ENCODE measurements at places on chromosomes 11 and 22.

DNA sequence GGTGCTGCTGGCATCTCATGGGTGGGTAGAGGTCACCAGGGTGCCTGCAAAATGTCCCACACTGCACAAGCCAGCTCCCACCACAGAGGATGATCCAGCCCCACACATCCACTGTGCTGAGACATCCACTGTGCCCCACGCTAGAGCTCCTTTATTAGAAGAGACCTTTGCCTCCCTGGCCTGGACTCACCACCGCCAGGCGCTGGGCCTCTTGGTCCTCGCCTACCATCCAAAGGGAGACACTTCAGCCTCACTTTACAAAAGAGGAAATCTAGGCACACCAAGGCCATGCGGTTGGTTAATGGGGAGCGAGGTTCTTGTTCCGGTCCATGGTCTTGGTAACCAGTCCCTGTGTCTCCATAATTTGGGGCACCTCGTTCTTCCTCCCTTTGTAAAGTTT, 3.4 kb upstream of the ANO1 start:
- no peak for DNase-seq

- no peak for DNase-seq
These were observed 389.1 kb downstream of the NXPE2 start for GRCh38 chr11:115067471-115067870.

DNA sequence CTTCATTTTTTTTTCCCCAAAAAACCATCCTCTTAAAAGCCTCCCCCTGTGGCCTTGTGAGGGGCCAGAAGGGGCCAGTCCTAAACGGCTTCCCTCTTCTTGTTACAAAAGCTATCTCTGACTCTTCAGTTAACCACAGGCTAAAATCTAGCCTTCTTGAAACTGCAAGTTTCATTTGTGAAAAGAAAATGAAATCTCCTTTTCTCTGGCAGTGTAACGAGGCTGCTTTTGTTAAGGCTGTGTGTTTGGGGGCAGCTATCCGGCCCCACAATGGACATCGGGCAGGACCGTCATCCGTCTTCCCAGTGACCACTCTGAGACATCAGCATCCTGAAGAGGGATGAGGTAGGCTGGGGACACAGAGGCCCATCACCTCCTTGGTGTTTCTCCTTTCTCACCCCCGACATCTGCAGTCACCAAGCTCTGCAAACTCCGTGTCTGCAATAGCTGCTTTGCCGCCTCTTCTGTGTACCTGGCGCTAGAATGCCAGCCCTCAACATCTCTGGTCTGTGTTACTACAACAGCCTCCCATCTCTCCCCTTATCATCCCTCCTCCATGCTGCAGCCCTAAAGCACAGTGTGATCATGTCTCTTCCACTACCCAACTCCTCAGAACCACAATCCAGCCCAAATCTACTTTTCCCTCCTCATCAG, 94.0 kb downstream of the RCN1 start:
- no peak for DNase-seq

GRCh38 chr11:92495107-92495793, 270.6 kb downstream of the FAT3 start:
- no peak for DNase-seq

DNA sequence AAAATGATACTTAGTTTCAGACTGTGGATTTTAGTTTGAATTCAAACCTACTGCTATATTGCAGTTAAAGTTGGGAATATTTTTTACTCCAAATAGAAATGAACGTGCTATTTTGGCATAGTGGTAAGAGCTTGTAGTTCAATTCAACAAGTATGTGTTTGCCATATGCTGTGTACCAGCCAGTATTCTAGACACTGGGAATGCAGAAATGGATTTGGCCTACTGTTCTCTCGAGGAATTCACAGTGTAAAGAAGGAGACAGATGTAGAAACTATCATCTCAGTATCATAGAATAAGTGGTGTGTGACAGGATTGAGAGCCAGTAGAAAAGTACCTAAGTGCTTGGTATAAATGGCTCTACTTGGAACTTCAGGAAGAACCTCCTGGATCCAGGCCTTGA, 80.4 kb downstream of the ATXN10 start:
- DNase-seq: no peak

- DNase-seq: no peak
These were observed 46.4 kb upstream of the HORMAD2 start for GRCh38 chr22:30033901-30034300.

GRCh38 chr11:57662893-57663292, 5.0 kb upstream of the ZDHHC5 start:
- DNase-seq: peak; percentile 38

DNA sequence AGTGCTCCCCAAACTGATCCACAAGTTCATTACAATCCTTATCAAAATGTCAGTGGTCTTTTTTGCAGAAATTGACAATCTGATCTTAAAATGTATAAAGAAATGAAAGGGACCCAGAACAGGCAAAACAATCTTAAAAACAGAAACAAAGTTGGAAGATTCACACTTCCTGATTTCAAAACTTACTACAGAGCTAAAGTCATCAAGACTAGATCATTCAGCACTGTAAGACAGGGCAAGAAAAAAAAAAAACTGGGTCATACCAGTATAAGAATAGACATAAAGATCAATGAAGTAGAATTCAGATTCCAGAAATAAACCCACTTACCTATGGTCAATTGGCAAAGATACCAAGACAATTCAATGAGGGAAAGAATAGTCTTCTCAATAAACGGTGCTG, 4.5 kb upstream of the STK33 start:
- DNase-seq: no peak

DNA sequence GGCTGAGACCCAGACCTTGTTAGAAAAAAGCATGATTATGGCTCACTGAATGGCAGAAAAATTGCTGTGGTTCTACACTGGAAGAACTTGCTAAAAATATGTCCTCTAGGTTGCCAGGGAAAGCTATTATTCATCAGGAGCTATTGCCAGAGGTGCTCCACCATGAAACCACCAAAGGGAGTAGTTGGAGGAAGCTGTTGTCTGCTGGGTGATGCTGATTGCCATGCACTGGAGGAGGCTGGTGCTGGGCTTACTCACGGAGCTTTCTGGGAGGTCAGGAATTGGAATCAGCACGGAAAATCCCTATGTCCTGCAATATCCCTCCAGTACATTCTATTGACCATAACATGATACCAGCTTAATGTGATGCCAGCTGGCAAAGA, 199.6 kb upstream of the ZBED5 start:
- no peak for DNase-seq

- DNase-seq: peak; percentile 53
These were observed at the start of gene APOL3 for GRCh38 chr22:36160499-36160942. TSS of gene APOL3 (minus strand) at chr22:36160755. CDS start at chr22:36149055, 11,700 bp downstream.

- DNase-seq: no peak
These were observed 723.0 kb downstream of the KCNA4 start for GRCh38 chr11:29293825-29294224.

DNA sequence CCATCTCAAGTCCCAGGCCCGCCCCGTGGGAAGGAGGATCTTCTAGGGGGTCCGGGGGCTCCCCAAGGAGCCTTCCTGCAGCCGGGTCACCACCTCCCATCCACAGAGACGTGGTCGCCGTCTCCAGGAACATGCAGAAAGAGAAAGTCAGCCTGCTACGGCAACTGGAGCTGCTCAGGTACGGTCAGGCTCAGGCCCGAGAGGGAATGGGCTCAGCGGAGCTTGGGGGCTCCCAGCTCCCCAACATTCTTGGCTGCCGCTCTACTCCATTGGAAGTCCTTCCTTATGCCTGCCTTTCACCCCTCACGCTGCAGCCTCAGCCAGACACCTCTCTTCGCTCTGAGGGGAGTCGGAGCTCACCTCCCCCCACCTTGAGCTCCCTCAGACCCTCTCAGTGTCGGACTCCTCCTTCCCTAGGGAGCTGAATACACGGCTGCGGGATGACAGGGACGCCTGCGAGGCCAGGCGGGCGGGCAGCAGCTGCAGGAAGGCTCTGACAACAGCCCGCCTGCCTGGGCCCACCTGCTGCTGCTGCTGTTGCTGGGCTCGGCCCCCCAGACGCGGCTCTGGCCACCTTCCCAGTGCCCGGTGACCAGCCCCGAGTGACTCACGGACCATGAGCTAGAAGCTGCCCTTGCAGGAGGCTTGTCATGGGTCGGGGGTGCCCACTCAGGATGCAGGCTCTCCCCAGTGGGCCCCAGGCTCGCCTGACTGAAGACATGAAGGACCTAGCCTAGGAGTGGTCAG, 1.5 kb upstream of the CD151 start:
- DNase-seq: no peak

DNA sequence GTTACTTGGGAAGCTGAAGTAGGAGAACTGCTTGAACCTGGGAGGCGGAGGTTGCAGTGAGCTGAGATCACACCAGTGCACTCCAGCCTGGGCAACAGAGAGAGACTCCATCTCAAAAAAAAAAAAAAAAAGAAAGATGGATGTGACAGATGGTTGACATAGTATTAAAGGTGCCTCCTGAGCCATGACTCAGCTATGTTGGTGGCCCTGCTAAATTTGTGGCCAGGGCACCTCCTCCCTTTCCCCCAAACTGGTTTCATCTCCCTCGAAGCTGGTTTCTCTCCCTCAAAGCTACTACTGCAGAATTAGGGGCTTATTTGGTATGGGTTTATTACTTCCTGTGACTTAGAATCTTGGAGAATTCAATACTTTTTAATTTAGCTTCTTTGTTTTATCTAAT, 31.5 kb downstream of the SDHD start:
- DNase-seq: no peak

GRCh38 chr11:128397362-128397761, 190.0 kb downstream of the ETS1 start:
- DNase-seq: no peak

DNA sequence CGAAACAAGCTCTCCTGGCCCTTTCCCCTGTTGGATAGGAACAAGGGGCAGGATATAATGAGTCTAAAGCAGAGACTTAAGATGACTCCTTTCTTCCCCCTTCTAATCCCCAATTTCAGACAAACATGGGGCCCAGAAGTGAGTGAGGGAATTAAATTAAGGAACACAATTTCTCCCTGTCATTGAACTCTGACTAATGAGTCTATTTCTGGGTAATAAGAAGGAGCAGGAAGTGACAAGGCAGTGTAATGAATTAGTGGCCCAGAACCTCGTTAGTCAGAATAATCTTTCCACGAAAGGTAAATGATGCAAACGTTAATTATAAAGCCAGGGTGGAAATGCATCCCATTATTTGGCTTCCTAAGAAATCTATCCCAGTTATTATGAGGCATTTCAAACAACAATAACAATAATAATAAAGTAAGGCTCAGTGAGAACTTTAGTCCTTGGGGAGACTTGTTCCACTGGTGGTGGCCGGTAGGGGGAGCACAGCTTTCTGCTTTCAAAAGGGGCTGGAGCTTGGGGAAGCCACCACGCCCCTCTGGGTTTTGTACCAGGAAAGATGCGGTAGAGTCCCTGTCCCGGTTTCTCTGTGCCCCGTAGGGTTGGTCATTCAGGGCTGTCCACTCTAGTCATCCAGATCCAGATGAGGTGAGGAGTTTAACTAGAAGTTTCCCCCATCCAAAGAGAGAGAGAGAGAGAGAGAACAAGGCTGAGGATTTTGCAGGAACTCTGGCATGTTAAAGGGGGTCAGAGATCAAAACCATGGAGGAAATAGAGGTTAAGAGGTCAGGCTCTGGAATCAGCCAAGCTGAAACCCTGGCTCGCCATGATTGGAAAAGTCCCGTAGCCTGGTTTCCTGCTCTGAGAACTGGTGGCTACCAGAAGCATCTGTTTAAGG, 298.3 kb downstream of the NTM start:
- DNase-seq: peak; percentile 56

GRCh38 chr11:66720223-66720898, 8.7 kb downstream of the SPTBN2 start:
- DNase-seq: no peak

- no peak for DNase-seq
These were observed 33.7 kb downstream of the SVIP start for GRCh38 chr11:22795914-22796313.

- DNase-seq: no peak
These were observed 55.1 kb downstream of the C11orf58 start for GRCh38 chr11:16793511-16793910.

- DNase-seq: no peak
These were observed 611.9 kb downstream of the TBC1D22A start for GRCh38 chr22:47374273-47374771.

- no peak for DNase-seq
These were observed 2.6 kb downstream of the NELL1 start for GRCh38 chr11:20671856-20672546.

DNA sequence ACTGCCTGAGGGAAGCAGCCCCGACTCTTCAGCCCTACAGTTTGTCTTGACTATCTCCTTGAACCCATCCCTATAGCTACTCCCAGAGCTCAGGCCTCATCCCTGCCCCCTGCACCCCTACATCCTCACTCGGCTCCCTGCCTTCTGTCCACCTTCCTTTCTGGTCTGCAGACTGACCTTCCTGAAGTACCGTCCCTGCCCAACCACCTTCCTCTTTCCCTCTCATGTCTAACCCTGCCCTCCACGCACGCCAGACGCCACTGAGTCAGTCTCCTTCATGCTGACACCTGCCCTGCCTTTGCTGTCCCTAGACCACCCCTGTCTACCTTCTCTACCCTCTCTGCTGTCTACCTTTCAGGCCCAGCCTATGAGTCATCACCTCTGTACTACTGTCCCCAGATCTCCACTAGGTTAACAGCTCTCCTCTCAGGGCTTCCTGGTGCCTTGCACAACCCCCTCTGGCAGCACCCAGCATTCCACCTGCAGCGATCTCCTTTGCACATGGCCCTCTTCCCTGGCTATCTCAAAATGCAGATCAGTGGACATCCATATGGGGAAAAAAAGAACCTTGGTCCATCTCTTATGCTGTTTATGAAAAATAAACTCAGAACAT, 8.9 kb downstream of the KCTD21 start:
- no peak for DNase-seq

GRCh38 chr11:68004551-68005335, 846 bp upstream of the UNC93B1 start:
- DNase-seq: no peak

DNA sequence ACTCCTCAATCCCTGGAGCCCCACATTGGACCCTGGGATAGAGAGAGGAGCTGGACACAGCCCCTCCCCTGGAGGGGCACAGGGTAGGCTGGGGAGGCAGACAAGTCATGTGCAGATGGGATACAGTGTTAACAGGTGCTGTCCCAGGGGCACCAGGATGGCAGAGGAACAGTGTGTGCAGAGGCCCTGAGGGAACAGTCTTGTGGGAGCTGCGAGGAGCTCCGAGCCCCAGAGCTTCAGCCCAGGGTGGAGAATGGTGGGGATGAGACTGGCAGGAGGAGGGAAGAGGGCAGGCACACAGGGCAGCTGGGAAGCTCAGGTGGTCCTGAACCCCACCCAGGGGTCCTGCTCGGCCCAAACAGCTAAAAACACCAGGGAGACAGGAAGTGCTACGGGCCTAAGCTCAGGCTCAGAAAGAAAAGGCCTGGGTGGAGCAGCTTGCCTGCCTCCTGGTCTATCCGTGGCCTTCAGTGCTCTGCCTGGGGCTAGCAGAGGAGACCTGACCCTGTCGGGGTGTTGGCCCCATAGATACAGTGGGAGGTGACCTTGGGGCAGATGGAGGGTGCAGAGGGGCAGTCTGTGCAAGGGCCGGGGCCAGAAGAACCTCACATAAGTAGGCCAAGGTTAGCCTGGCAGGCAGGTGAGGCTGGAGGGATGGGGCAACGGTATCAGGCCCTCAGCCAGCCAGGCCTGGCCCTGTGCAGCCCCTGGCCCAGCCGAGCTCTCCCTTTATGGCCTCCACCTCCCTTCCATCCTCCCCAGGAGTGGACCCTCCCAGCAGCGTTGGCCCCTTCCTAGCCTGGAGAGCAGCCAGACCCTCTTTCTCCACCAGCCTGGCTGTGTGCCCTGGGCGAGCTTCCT, 15.4 kb downstream of the CAPN5 start:
- no peak for DNase-seq

- no peak for DNase-seq
These were observed 30.4 kb downstream of the NEAT1 start for GRCh38 chr11:65452806-65453490.

GRCh38 chr11:63369165-63369970, at the start of gene SLC22A9:
TSS of gene SLC22A9 (plus strand) at chr11:63369785. CDS start at chr11:63370057, 272 bp downstream.
- DNase-seq: no peak

GRCh38 chr11:78038697-78039313, 15.7 kb upstream of the KCTD14 start:
- no peak for DNase-seq

Data from OCI-LY7 (cell line).